Cardiac septum (tissue), 1 donor: ENCODE measurements at places on chromosomes 6 and 20.

- no peak for DNase-seq
These were observed 10.1 kb upstream of the CFAP206 start for GRCh38 chr6:87397656-87398055.

DNA sequence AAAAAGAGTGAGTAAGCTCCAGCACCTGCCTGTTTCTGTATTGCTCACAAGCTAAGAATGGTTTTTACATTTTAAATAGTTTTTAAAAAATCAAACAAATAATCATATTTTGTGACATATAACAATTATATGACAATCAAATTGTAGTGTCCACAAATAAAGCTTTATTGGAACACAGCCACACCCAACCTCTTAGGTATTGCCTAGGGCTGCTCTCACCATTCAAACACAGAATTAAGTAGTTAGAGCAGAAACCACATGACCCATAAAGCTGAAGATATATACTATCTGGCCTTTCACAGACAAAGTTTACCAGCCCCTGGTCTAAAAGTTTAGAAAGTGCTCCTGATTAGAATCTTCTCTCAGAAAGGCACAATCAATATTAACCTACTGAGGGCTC is 11.2 kb downstream of the TNFRSF21 start:
- DNase-seq = no peak

DNA sequence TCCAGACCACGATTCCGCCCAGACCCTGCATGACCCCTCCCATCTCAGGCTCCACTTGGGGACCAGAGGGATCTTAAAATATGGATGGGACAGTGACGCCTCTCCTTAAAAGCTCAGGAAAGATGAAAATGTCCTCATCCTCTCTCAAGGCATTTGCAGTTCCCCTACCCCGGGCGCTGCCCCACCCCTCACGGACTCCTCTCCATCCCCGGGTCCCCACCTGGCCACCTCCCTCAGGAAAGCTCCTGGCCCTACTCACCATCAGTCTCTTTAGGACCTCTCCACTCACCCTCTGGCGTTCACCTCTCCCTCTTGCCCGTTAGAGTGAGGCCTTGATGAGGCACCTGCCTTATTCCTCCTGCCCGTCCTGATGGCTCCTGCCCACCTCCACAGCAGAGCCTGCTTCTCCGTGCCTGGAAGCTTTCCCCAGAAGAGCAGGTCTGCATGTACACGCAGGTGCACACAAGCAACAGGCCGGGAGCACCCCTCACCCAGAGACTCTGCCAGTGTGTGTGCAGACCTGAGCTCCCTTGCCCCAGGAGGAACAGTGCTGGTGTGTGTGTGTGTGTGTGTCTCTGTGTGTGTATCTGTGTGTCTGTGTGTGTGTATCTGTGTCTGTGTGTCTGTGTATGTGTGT is 105.6 kb upstream of the NXT1 start:
- no peak for DNase-seq

DNA sequence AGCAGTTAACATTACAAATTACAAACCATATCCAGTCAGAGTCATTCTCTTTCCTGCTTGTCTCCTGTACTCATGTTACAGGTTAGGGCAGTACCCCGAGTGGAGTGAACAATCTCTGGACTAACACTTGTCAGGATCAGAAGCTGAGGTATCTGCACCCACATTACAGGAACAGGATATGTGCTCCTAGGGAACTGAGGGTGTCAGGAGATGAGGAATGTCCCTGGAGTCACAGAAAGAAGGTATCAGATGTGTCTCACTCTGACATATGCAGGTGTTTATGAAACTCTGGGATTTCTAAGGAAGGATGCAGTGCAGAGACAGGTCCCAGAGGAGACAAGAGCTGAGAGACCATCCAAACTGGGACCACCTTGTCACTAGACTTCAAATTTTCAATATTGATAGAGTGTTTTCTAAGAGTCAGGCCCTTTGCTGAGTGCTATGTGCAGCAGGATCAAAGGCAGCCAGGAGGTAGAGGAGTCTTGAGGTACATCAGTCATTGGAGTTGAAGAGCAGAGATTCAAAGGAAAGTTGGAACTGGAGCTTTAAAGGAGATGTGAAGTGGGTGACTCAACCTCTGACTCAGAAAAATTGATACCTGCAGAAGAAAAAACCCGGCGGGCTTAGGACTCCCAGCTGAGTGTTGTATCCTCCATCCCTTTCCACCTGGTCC is 12.6 kb downstream of the HLA-DPB1 start:
- no peak for DNase-seq

GRCh38 chr6:145904391-145904790 is 59.8 kb downstream of the SHPRH start:
- DNase-seq = no peak

- DNase-seq = no peak
These were observed 9.1 kb downstream of the PKIB start for GRCh38 chr6:122619309-122619708.

DNA sequence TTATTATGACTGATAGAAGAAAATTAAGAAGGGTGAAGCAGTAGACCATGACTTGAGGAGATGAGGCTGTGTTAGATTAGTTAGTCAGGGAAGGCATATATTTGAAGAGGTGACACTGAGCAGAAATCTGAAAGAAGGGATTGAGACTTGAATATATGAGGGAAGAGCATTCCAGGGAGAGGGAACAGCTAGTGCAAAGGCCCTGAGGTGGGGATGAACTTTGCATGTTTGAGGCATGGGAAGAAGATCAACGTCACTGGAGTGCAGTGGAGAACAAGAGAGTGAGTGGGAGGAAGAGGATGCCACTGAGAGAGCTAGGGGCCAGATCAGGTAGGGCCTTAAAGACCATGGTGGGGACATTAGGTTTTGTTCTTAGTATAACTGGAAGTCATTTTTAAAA is 119.0 kb downstream of the ZDHHC14 start:
- no peak for DNase-seq

DNA sequence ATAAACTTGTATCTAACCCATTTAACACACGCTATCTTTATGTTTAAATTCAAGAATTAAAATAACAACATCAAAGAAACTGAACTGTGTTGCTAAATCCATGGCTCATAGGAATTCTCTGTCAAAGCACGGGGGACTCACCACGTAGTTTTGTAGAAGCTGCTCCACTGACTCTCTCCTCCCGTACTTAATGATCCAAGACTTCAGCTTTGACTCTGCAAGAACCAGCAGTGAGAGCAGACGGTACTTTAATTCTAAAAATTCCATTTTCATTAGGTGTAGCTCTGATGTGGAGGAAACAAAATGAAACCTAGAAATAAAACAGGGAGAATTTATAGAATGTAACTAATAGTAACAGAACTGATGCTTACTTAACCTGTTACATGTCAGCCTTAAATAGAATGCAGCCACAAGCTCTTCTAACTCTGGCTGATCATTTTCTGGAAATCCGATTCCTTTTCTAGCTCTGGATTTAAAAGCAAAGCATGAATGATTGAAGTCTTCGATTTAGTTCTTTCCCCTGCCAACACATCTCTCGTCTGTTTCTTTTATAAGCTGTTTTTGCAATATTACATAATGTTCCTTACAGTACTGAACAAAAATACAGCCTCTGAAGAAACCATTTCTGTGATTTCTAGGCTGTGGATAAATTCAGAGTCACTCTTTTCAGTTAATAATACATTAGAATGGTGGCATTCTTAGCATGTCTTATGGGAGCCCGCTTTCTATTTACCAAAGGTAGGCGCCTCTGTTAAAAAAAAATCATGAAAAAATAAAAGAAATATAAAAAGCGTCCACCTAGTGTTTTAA is 165.5 kb downstream of the SYNE1 start:
- no peak for DNase-seq

DNA sequence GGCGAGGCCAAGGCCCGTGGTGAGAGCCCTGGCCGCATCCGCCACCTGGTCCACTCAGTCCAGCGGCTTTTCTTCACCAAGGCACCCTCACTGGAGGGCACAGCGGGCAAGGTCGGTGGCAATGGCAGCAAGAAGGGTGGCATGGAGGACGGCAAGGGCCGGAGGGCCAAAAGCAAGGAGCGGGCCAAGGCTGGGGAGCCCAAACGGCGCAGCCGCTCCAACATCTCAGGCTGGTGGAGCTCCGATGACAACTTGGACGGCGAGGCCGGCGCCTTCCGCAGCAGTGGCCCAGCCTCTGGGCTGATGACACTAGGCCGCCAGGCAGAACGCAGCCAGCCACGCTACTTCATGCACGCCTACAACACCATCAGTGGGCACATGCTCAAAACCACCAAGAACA is 109.2 kb upstream of the MYL9 start:
- DNase-seq = no peak

DNA sequence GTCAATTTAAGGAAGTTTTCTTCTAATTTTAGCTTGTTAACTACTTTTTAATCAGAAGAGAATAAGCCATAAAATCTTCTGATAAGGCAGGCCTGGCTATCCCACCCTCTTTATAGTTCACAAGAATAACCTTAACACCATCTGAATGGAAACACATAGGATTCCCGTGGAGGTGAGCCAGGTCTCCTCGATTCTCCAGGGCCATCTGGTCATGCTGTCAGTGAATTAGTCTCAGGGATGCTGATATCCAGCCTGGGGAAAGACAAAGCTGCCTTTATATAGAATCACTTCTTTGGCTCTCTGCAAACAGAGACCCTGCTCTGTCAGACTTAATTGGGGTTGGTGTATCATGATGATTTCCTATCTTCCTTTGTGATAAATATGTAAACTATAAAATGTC is 30.1 kb upstream of the TAGAP start:
- no peak for DNase-seq

GRCh38 chr6:3965071-3965718 is 113.7 kb downstream of the FAM217A start:
- no peak for DNase-seq

- DNase-seq = no peak
These were observed 45.1 kb downstream of the OR2B6 start for GRCh38 chr6:28002161-28002560.

DNA sequence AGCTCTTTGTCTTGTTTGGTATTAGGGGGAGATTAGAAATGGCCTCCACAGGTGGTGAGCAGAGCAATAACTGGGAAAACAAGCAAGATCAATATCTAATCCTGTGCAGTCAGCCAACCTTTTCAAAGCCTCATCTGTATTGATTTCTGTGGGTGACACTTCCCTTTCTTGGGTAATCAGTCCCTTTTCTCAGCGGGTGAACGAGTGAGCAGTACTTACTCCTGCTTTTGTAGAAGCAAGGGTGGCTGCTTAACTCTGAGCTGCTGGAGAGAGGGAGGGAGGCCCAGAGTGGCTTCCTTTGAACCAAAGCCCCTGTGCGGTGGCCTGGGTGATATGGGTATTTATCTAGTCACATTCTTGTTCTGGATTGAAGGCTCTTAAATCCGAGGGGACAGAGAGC is 254.8 kb upstream of the CHD6 start:
- DNase-seq = no peak

DNA sequence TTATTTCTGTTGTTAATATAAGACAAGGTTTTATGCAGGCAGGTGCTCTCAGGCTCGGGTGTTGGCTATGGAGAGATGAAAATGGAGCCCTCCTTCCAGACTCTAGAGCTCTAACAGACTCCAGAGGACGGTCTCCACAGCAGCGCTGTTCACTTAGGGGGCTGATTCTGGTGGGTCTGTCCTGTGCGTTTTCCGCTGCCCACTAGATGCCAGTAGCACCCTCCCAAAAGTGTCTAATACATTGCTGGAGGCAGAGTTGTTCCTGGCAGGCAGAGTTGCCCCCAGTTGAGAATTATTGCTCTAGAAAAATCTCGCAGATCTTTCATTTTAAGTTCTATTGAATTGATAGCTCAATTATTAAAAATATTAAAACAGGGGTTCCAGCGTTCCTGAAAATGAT is 109.9 kb downstream of the MAP3K4 start:
- DNase-seq = no peak

DNA sequence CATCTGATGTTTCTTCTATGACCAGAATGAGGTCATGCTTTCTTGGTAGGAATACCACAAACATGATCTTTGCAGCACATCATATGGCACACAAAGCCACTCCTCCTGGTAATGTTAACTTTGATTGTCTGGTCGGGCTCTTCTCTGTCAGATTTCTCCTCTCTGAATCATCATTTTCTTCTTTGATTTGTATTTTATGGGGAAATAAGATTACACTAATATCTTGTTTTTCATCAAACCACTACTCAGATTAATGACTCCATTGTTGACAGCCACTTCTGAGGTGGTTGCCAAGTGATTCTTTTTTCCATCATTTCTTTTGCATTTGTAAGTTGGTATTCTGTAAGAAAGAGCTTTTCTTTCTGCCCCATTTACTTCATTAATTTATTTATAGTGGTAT is 29.5 kb downstream of the TRMT11 start:
- DNase-seq = no peak

- no peak for DNase-seq
These were observed 71.3 kb upstream of the EYA4 start for GRCh38 chr6:133169901-133170300.

- no peak for DNase-seq
These were observed 191.9 kb downstream of the TSHZ2 start for GRCh38 chr20:53164072-53164471.

DNA sequence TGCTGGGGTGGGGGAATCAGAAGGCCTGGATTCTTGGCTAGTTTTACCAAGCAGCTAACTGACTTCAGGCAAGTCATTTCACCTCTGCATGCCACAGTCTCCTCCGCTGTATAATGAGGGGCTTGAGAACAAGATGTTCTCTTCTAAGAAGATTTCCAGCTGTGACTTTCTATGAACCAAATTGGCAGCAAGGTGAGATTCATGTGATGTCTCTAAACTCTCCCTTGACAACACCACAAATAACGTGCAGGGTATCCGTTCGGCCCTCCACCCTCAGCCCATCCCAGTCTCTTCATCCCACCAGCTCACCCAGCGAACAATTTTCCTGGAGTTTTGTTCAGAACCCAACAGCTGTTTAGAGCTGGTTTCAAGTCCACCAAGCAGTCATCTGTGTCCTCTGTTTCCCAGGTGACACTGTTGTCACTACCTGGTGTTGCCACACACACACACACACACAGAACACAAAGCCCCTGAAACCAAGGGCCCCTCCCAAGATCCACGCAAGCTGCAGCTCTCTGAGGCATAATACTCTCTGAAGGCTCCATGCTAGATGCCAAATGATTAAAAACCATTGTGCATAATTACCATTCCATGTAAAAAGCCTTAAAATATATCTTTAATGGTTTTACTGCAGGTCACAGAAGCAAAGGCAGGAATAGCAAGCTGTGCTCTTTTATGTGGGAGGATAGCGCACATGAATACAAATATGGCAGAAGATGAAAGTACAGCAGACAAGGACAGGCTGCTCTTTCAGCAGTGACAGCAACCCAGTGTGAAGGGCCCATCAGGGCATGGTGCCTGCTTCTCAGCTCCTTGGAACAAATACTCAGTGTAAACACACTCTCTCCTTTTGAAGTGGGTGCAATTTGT is 48.2 kb downstream of the ARHGAP18 start:
- no peak for DNase-seq
